ENCODE measurements at places on chromosomes 16 and 17.

- DNase-seq = no peak
These were observed 8.6 kb upstream of the KDM6B start for GRCh38 chr17:7825206-7825990.

GRCh38 chr16:2476741-2477140 lies 1.8 kb downstream of the TBC1D24 start:
- no peak for DNase-seq

DNA sequence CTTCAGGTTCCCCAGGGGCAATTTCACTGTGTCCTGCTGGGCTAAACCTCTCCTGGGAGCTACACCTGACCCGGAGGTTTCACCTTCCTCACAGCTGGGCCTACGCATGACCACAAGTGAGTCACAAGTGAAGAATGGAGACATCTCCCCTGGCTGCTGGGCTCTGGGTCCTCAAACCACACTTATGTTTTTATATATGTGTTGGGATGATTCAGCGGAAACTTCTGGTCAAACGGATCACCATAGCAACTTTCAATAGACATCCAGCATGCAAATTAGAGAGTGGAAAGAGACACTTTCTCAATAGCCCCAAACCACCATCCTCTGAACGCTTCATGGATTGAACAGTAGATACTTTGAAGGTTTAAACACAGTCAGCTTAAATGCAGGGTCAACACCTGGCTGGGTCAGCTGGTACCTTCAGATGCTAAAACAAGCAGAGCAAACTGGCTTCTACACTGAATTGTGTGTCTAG lies 28.0 kb upstream of the MAF start:
- peak; percentile 16 for DNase-seq

DNA sequence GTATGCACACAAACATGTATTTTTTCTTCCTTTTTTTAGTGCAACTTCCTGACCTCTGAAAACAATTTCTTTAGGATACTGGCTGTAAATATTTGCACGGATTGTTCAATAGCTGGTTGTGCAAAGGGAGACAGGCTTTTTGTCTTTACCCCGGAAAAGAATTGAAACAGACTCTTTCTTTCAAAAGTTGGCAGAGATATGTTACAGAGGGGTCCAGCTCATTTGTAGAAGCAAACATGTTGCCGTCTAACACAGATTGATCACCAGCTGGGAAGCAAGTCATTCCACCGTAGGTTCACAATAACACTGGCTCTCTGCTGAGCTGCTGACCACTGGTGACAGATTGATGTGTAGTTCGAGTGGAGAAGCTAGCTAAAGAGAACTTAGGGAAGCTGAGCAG lies 130.9 kb downstream of the STX8 start:
- no peak for DNase-seq

DNA sequence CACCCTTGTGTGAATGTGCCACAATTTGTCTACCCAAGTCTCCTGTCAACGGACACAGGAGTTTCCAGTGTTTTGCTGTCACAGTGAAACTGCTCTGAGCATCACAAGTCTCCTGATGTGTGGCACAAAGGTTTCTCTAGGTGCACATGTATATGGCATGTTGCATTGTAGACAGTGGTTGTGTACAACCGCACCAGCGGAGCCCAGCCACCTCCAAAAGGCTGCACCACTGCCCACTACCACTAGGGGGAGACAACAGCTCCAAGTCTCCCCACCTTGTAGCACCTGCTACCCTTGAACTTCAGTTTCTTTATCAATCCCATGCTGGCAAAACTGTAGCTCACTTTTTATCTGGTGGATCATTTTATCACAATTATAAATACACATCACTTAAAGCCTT lies 95.5 kb upstream of the ZNF469 start:
- no peak for DNase-seq

DNA sequence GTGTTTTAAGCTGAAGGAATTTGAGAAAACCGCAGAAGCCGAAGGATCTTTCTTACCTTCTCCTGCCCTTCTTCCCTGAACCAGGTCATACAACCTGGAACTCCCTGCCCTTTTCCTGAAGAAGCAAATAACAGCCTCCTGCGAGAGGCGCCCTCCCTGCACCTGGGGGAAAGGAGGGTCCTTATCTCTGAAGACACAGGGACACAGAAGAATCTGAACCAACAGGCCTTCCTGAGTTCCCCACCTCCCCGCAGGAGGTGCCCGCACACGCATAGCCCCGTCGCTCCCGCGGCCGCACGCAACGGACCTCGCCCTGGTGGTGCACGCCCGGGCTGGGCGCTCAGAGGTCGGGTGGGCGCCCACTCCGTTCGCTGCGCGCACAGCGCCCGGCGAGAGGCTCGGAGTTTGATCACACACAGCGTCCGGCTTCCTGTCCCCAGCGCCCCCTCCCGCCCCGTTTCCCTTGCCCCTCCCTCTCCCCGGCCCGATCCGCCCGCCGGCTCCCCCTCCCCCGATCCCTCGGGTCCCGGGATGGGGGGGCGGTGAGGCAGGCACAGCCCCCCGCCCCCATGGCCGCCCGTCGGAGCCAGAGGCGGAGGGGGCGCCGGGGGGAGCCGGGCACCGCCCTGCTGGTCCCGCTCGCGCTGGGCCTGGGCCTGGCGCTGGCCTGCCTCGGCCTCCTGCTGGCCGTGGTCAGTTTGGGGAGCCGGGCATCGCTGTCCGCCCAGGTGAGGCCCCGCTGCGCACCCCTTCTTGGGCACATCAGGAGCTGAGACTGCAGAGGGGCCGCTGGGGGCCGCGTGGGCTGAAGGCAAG lies at the start of gene TNFSF12:
TSS of gene TNFSF12 (plus strand) at position 474 of the 816 bp plus-strand sequence. CDS start at position 570, 96 bp downstream.
- DNase-seq = peak; percentile 29

DNA sequence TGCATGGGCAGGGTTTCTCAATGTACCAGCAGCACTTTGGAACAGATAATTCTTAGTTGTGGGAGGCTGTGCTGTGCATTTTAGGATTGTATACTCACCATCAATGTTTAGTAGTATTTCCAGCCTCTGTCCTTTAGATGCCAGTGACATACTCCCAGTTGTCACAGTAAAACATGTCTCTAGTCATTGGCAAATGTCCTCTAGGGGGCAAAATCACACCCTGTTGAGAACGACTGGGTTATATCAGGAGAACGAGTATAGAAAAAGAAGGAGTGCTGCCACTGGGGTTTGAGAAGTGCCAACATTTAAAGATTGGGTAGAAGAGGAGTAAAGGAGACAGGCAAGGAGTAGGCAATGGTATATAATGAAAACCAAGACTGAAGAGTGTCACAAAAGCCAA lies 37.9 kb upstream of the SMIM36 start:
- DNase-seq = no peak

GRCh38 chr17:82974136-82974952 lies 105.1 kb upstream of the METRNL start:
- no peak for DNase-seq

GRCh38 chr16:76176153-76176552 lies 101.0 kb upstream of the CNTNAP4 start:
- DNase-seq = no peak

DNA sequence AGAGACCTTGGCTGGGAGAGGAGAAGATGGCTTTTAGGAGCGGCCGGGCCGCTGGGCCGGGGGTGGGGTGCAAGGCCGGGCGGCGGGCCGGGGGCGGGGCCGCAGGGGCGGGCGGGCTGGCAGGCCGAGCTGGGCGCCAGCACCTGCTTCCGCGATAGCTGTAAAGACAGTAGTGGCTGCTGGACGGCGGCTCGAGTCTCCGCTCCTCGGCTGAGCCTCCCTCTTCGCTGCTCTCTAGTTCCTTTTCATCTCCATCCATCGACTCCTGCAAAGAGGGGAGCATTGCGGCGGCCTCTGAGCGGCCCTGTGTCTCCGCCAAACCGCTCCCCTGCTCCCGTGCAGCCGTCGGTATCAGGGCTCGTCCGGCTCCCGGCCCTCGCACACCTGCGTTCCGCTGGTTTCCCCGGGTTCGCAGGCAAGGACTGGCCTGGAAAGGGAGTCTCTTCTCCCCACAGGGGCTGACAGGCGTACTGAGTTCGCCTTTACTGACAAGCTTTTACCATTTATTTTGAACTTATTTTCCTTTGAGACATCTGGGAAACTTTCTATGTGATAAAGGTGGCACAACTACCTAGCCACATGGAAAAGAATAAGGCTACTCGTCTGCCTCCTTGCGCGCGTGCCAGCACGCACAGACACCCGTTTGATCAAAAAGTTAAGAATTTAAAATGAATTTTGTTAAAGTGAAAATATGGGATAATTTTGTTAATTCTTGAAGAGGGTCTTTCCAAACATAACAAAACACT lies at the start of gene C17orf75:
TSS of gene C17orf75 (minus strand) at position 317 of the 746 bp plus-strand sequence. CDS start at position 283, 34 bp downstream.
- DNase-seq = peak; percentile 67

GRCh38 chr16:2511128-2511800 lies 2.5 kb upstream of the ATP6V0C start:
- no peak for DNase-seq

DNA sequence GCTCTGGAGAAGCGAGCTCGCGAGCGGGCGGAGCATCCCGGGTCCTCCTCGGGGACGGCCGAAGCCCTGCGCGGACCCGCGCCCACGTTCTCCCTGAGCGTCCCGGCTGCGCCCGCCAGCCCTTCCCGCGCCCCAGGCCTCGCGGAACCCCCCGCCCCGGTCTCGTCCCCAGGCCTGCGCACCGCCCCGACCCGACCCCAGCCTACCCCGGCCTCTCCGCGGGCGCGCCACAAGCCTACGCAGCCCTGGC lies 159 bp downstream of the USP36 start:
- no peak for DNase-seq

GRCh38 chr16:80500961-80501525 lies 39.8 kb upstream of the DYNLRB2 start:
- no peak for DNase-seq

GRCh38 chr17:72403713-72404209 lies 282.9 kb downstream of the SOX9 start:
- DNase-seq = no peak

DNA sequence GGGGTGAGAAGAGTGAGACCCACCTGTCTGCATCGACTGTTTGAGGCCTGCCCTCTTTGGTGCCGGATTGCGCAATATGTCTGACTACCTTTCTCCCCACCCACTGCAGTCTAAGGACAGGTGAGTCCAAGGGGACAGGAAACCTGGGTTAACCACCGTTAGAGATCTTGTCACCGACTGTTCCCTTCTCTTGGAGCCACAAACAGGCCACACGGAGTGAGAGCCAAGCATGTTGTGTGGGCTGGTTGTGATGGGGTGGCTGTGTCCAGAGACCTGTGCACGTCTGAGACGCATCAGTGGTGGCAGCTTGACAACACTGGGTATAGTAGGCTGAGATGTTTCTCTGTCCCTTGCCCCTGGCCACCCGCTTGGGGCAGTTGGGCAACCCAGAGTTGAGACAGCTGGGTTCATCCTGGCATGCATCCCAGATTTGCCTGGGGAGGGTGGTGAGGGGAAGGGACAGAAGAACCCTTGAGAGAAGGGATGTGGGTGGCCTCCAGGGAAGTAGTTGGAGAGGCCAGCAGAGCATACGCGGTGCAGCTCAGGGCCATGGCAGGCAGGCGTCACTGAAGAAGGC lies 21.4 kb downstream of the MPRIP start:
- no peak for DNase-seq

GRCh38 chr17:64607862-64608565 lies 54.1 kb downstream of the SMURF2 start:
- DNase-seq = no peak

GRCh38 chr16:10745841-10746240 lies 2.2 kb downstream of the NUBP1 start:
- no peak for DNase-seq

DNA sequence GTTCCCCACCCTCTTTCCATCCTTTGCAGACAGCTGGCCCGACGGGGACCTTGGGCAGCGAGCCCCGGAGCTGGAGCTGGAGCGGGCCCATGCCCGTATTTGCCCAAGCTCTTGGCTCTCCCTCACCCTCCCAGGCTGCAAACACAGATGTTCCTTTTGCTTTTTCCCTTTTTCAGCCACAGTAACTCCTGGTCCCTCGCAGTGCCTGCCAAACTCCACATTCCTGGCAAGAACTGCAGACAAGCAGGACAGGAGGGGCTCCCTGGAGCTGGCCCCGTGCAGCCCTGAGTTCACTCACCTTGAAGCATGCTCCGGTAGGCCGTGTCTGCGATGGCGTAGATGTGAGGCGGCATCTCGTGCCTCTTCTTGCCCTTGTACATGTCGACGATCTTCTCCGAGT lies 33.9 kb downstream of the MYH11 start:
- no peak for DNase-seq

GRCh38 chr17:39973496-39973895 lies 7.1 kb upstream of the PSMD3 start:
- DNase-seq = no peak

DNA sequence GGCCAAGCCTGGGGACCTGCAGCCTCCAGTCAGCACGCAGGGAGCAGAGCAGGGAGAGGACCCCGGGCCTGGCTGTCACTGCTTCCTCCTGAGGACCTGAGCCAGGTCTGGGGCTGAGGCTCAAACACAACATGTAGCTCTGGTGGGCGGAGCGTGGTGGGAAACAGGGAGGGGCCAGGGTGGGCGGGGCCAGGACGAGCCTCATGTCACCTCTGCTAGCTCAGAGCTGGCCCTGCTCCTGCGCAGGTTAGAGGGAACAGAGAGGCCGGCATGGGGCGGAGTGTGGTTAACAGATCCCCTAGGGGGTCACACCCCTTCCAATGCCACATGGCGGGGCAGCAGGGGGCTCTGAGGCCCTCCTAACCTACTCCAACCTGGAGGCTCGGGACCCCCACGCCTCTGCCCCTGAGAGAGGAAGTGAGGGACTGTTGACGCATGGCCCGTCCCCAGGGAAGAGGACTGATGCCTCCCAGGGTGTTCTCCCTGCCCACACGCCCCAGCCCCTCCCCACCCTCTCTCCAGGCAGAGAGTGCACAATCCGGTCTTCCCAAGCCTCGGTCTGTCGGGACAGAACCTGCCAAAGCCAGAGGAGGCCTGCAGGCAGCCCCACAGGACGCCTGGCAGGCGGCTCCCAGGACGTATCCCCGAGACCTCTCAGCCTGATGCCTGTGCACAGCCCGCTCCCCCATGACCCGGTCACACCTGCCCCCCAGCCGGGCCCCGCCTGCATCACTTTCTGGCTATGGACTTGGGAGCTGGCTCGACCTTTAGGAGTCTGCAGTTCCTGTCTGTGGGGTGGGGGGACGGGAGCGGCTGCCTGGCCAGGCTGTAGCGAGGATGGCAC lies 15.2 kb downstream of the PIEZO1 start:
- no peak for DNase-seq

DNA sequence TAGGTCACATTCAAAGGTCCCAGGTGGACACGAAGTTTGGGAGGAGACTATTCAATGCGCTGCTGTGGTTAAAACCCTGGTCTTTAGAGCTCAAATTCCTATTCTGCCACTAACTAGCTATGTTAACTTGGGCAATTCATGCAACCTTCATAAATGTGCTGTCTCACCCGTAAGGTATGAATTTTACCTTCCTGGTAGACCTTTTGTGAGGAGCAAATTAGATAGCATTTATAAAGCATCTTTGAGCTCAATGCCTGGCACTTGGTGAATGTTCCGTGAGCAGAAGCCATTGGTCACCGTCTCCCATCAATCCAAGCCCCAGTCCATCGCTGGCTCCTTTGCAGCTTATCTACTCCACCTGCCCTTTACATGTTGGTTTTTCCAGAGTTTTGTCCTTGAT lies 16.6 kb downstream of the CHD9NB start:
- no peak for DNase-seq

DNA sequence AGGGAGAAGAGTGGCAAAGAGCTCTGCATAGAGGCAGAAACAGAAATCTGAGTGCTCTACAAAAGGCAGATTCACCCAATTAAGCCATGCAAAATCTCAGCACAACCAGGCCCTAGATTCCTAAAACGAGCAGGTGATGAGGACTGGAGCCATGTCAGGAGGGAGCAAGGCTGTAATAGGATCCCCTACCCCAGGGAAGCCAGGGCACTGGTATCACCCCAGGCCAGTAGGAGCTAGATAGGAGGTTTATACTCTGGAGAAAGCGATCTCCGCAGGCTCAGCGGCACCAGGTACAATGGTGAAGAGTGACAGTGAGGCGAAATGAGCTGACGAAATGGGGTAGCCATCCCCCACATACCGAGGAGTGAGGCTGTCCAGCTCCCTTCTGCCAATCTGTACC lies 171.5 kb downstream of the PARN start:
- no peak for DNase-seq

GRCh38 chr16:88599092-88599733 lies 29.0 kb downstream of the ZC3H18 start:
- no peak for DNase-seq

Measured in stimulated activated CD4-positive, alpha-beta T cell treated with anti-CD3 and anti-CD28 coated beads, Interleukin-15, amount 100 ng/mL, for 1 hour (primary cell).